ENCODE measurements at places on chromosomes 4 and X.

GRCh38 chr4:62495032-62495431 lies 1294.9 kb downstream of the ADGRL3 start:
- DNase-seq: no peak

GRCh38 chr4:47972181-47972580 lies 44.3 kb downstream of the CNGA1 start:
- DNase-seq: no peak

DNA sequence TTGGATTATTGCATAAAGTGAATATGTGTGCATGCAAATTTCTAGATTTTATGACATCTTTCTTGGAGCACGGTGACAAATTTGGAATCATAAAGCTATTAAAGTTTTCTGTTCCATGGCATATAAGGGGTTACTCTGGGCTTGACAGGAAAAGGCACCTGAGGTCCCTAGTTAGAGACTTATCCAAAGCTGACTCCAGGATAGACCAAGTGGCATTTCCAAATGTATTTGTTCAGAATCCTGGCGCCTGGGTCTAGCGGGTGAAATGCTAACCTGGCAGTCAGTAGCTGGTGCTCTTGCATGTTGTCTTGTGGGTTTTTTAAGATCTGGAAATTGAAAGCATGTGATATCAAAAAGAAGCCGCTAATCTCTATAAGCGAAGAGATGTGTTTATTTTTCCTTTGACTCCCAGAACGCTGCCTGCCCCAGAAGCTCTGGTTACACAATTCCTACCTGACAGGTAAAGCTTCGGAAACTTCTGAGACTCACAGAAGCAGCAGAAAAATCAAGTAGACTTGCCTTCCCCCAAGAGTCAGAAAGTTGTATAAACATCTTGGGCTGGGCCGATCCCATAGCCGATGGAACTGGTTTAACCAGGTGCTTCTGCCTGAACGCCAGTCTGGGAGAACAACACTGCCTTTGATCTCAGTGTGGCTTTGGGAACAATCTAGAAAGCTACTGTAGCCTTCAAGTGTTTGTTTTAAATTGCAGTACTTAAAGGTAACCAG lies 12.9 kb upstream of the ZCCHC4 start:
- DNase-seq: no peak

GRCh38 chrX:135890087-135890585 lies 3.1 kb downstream of the CT45A10 start:
- DNase-seq: no peak

- no peak for DNase-seq
These were observed 18.2 kb downstream of the UBE2D3 start for GRCh38 chr4:102809190-102809589.

DNA sequence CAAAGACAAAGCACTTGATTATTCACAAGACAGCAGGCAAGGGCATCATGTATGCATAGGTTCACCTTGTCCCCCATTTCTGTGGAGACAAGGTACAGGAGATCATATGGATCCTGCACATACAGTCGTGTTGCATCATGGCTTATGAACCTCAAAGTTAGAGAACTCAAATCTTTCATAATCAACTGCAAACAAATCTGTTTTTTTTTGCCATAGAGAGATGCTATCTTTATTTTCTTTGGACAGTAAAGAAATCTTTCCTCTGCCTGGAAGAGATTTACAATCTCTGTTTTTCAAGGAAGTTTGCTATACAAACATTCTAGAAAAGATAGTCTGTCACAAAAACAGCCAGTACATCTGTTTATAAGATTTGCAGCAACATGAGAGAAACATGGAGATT lies 578.8 kb downstream of the ANKRD50 start:
- DNase-seq: no peak

GRCh38 chrX:2910109-2910508 lies 19.0 kb downstream of the ARSD start:
- DNase-seq: no peak

GRCh38 chrX:1398431-1399340 lies 6.8 kb upstream of the SLC25A6 start:
- DNase-seq: no peak

GRCh38 chrX:102840871-102841705 lies 96.0 kb upstream of the RAB40AL start:
- no peak for DNase-seq

- DNase-seq: no peak
These were observed 100.5 kb upstream of the GPR34 start for GRCh38 chrX:41588271-41588670.

DNA sequence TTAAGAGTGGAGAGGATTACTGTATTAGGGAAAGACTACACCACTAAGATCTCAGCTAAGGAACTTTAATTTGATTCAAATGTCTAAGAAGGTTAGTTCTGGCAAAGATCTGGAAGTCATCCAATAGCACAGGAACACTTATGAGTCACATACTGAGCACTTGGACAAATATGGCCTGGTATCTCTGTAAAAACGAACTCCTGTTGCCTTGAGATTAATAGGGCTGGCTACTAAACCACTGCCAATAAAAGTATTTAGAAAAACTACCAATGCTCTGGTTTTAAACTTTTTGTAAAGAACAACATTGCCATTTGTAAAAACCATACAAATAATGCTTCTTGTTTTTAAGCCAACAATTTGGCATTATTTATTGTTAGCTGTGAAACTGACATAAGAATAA lies 70.5 kb downstream of the SEC24D start:
- no peak for DNase-seq

GRCh38 chrX:136627409-136627808 lies 20.5 kb upstream of the CD40LG start:
- DNase-seq: no peak

DNA sequence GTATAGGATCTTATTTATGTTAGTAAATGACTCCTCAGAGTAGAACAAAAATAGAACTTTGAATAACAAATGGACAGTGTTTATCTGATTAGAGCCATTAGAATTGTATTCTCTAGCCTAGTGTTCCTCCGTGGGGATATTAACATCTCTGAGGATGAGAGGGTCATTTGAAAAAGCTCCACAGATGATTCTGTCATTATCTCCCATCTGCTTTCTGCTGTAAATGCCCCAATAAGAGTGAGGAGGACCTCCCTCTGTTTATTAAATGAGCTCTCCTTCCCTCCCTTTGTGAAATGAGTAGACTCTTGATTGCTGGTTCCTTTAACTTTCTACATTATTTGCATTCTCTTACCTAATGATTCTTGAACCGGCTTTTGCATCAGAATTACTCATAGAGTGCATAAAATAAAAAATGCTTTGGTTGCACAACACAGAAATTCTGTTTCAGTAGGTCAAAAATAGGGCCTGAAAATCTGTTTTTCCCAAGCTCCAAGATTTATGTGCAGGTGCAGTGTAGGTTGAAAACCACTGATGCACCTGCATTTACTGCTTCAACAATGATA lies 18.0 kb downstream of the GC start:
- no peak for DNase-seq

DNA sequence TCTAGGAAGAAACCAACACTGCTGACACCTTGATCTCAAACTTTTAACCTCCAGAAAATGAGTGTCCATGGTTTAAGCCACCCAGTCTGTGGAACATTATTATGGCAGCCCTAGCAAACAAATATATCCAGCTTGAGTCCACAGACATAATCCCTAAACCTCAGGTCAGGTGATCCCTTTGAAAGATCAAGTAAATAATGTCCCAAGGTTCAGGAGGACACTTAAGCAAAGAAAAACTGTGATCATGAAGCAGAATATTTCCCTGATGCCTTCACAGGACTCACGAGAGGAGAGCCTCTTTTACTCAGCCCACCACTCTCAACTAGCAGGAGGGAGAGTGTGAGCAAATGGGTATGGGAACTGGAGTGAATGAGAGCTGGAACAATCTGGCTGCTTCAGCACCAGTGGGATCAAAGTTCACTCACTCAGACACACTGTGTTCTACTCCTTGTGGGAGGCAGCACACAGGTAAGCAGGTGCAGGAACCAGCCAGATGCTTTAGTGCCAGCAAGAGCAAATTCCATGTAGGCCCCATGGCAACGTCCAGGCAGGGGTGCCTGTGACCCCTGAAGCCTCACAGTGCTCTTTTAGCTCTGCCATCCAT lies 608.4 kb downstream of the RAB28 start:
- no peak for DNase-seq

- no peak for DNase-seq
These were observed 182.4 kb upstream of the CXXC4 start for GRCh38 chr4:104677116-104677515.

GRCh38 chrX:39336671-39337311 lies 535.5 kb downstream of the MID1IP1 start:
- no peak for DNase-seq

DNA sequence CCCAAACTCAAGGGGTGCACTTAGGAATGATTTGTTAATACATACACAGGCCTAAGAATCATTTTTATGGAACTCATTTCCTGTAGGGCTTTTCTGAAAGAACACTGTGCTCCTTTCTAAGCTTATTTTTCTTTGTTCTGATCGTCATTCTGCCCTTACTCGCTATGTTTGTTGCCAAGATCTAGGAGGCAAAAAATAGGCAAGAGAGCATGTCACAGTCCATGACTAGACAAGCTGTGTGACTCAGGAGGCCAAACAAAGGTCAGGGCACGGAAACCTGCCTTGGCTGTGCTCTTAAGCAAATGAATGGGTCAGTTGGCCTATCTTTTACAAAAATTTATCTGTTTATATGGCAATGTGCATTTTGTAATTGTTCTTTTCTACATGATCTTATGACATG lies 42.5 kb upstream of the C1GALT1C1 start:
- no peak for DNase-seq

- no peak for DNase-seq
These were observed 11.8 kb downstream of the FAM184B start for GRCh38 chr4:17769406-17770174.

All from bone marrow (tissue), 2 donors.